Esophagus squamous epithelium (tissue), 5 donors: ENCODE measurements at places on chromosomes 1 and 21.

GRCh38 chr21:18524097-18524880 is 120.7 kb upstream of the TMPRSS15 start:
- no peak for DNase-seq

GRCh38 chr1:52474807-52475206 is 70.4 kb downstream of the PRPF38A start:
- no peak for DNase-seq

DNA sequence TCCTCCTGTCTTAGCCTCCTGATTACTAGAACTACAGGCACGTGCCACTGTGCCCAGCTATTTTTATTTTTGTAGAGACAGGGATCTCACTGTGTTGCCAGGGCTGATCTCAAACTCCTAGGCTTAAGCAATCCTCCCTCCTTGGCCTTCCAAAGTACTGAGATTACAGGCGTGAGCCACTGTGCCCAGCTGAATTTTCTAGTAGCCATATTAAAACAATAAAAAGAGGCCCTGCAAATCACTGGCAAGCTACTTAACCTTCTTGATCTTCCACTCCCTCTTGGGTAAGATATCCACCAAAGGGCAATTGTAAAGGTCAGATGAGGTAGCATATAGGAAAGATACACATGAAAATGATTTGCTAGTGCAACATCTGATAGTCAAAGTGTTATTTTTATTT is 65.6 kb upstream of the SRSF10 start:
- DNase-seq, result no peak

DNA sequence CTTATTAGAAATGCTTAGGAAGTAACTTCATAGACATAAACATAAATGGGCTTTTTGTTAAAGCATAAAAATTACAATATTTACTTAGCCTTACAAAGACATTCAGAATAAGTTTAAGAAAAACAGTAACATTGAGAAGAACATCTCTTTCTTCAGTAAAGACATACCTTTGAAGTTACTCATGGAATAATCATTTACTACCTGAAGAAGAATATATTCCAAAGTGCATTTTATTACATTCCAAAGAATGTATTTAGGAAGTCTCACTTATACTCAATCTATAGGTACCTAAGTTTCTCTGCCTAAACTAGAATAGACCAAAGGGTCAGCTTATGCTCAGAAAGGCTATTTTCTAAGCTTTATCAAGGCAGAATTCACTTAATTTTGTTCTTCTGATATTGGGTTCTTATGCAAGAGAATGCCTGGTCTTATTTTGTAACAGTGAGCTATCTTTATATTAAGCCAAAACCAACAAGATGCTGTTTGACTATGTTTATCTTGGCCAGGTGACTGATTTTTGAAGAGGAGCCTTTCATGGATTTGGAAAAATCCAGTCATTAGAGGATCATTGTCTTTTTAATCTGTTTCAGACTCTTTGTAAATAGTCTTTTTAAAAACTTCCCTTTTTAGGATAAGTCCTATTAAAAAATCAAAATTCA is 110.1 kb downstream of the OLFML2B start:
- DNase-seq, result no peak

DNA sequence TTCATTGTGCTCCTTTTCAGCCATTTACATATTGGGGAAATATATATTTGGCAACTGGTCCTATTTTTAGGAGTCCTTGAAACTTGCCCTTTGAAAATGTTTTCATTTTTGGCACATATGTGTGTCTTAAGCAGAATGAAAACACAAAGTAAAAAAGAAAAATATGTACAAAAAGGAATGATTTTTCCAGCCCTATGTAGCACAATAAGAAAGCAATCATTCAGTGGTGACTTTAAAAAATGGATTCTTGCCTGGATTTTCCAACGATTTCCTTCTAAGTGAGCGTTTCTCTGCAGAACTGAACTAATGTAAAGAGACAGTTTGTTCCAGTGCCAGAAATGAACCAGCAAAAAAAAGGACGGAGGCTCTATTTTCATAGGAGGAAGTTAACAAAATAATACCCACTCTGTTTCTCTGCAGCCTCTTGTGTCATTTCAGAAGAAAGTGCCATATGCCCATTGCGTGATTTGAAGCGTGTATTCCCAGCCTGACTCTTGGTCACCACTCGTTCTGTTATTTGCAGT is 340.1 kb downstream of the SETD4 start:
- DNase-seq, result no peak

DNA sequence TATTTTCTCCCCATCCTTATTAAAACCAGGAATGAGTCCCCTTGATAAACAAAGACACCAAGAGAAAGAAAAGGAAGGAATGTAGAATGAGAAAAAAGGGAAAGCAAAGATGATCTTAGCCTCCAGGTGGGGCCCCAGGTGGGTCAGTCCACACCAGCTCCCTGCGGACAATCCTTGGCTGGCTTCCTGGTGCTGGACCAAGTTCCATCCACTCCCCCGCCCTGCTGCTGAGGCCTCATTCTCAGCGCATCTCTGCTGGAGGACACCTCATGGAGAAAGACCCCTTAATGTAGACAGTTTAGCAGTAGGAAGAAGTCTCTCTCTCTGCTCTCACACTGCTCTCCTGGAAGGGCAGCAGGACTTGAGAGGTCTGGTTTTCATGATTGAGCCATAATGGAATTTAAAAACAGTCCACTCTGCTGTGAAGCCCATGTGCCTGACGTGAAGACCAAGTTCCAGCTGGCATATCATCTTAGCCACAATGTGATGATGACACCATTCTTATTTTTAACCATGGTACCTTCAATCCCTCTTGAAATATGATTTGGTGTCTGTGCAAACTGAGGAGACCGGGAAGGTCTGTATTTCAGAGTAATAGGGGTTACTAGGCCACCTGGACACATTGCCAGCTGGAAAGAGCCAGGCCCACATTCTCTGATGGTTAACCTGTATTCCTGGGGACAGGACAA is 83.1 kb downstream of the WLS start:
- DNase-seq, result no peak

DNA sequence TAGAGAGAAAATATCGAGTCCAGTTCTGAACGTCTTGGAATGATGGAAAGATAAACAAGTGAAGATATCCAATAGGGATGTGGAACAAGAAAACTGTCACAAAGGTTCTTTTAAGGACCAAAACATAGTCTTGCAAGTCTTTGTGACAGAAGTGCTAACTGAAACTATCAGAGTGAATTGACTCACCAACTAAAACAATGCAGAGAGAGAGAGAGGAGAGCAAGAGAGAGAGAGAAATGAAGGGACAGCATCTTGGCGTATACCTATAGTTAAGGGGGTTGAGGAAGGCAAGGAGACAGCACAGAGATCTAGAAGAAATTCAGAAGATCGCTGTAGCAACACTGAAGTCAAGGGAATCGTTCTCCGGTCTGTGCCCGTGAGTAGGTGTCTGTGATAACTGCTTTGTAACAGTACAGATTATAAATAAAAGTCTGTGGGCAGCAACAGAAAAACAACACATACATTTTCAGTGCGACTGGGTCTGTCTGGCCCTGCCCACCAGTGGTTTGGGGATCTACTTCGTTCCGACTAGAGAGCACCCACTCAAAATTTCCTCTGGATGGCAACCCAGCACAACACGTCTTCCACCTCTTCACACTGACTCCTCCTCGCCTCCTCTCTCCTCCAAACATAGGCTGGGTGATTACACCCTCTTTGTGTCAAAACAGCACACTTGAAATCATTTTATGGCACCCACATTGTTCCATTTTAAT is 4.8 kb upstream of the COA6 start:
- no peak for DNase-seq

DNA sequence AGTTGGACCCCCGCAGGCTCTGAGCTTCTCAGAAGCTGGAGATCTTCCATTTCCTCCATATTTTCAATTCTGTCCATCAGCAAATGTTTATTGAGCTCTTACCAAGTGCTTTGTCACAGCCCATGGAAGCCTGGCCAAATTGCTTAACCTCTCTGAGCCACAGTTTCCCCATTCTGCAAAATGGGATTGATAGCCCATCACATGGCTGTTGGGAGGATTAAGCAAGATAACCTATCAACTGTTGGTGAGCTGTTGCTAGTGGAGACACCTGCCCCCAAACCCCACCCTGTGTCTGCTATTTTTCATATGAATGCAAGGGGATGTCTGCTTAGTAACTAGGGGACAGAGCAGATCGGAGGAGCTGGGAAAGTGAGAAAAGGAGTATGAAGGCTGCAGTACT is 38.3 kb downstream of the CD34 start:
- DNase-seq, result no peak

DNA sequence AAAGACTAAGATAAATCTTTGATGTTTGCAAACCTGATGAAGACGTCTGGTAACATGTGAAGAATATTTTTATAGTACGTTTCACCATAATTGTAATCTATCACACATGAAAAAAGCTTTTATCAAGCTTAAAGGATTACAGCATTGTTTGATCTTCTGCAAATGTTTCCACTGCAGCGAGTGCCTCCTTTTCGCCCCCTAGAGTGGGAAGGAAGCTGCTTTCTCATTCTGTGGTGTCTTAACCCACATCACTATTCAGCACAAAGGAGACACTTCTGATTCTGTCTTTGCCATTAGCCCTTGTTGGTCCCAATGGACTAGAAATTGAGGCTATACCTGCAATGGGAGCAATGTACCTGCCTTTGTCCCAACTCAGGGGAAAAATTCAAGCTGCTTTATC is 46.0 kb upstream of the IL12RB2 start:
- DNase-seq, result no peak

- no peak for DNase-seq
Measured at GRCh38 chr1:46008585-46008984, 123.8 kb downstream of the PIK3R3 start.

DNA sequence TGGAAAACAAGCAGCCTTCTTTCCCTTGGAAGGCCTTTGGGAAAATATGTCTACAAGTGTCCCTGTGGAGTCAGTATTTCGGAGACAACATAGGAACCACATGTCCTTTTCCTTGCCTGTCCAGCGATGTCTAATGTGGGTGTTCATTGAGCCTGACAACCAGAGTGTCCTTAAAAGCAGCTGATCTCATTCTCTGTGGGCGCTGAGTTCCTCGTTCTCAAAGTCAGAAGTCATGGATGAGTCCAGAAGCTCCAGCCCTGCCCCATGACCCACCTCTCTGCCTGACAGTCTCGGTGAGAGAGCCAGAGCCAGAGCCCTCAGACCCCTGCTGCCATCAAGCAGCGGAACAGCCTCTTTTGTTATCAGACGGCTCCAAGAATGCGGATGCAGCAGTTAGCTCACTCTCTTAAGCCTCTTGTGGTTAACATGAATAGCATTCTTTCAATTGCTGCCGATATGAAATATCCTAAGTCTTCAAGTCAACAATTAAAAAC is 329.2 kb downstream of the TGFB2 start:
- no peak for DNase-seq

GRCh38 chr1:15106608-15107007 is 46.9 kb upstream of the TMEM51 start:
- DNase-seq, result no peak

- DNase-seq, result no peak
Measured at GRCh38 chr1:232476538-232476950, 153.4 kb downstream of the SIPA1L2 start.

- DNase-seq, result no peak
Measured at GRCh38 chr1:165855010-165855838, 27.8 kb downstream of the UCK2 start.

- no peak for DNase-seq
Measured at GRCh38 chr1:52636721-52637695, 4.0 kb downstream of the SHISAL2A start.

DNA sequence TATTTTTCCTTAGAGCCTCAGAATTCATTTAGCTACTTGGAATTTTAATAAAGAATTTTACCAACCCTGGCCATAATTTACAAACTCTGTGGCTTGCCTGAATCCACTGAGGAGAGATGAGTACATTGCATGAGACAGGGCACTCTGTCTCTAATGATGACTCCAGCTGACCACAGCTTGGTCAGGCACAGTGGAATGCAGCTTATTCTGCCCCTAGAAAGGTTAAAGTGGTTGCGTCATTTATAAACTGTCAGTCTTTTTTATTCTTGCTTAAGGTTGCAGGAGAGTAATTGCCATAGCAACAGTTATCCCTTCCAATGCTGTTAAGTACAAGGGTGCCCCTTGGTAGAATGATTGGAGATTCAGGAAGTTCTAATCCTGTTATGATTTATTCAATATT is 28.3 kb downstream of the PDE4B start:
- DNase-seq, result no peak
